ENCODE measurements at places on chromosomes 3 and 15. TPM values are rescaled to one million over a fixed set of nuclear protein-coding genes. Genes with fewer than 3 reads are reported as not detected.

The ACP3 gene
- 2.1 TPM for total RNA-seq

The TRPM1 gene
- not detected for total RNA-seq

The PARP9 gene
- total RNA-seq, result 39.3 TPM

The TIPARP gene
- total RNA-seq, result 12.4 TPM

The SCG5 gene
- total RNA-seq, result 7.5 TPM

The TMED3 gene
- total RNA-seq, result 12.0 TPM

The ZBBX gene
- not detected for total RNA-seq

The GOLGA6L10 gene
- total RNA-seq, result 0.42 TPM

The CA12 gene
- 2.9 TPM for total RNA-seq

The TM4SF1 gene
- 21.5 TPM for total RNA-seq

The ALCAM gene
- 62.0 TPM for total RNA-seq

The TUBGCP4 gene
- total RNA-seq, result 17.1 TPM

The ATG7 gene
- 53.8 TPM for total RNA-seq

The MITF gene
- 2.2 TPM for total RNA-seq

The PDE8A gene
- total RNA-seq, result 14.6 TPM

The GRAMD2A gene
- not detected for total RNA-seq

The STAC gene
- 0.56 TPM for total RNA-seq

The DBR1 gene
- total RNA-seq, result 7.4 TPM

The CFAP100 gene
- total RNA-seq, result not detected

The GATM gene
- total RNA-seq, result 720 TPM

The ST8SIA2 gene
- total RNA-seq, result not detected

The ISL2 gene
- not detected for total RNA-seq

The DAZL gene
- not detected for total RNA-seq

The B3GALNT1 gene
- 1.0 TPM for total RNA-seq

The SLC28A1 gene
- total RNA-seq, result 39.7 TPM

The HRH1 gene
- 1.3 TPM for total RNA-seq

The GOLGA8T gene
- total RNA-seq, result 0.19 TPM

The FETUB gene
- total RNA-seq, result 3.1 TPM

The PAQR5 gene
- total RNA-seq, result 0.19 TPM

The PCOLCE2 gene
- total RNA-seq, result 17.2 TPM

The POC1A gene
- total RNA-seq, result 2.8 TPM

The OTOL1 gene
- not detected for total RNA-seq

The NKTR gene
- total RNA-seq, result 75.5 TPM

The LRTM1 gene
- total RNA-seq, result not detected

The CDC25A gene
- total RNA-seq, result 0.25 TPM

The CPEB1 gene
- 0.14 TPM for total RNA-seq

The CCR3 gene
- total RNA-seq, result not detected

The TXNRD3 gene
- 11.0 TPM for total RNA-seq

The SLC2A2 gene
- 506 TPM for total RNA-seq

The CEP19 gene
- total RNA-seq, result 0.79 TPM

The SAMD7 gene
- total RNA-seq, result not detected

The TTC14 gene
- total RNA-seq, result 34.5 TPM

The ADAMTS9 gene
- total RNA-seq, result 13.8 TPM

Data from liver (tissue), 10 donors.